ENCODE measurements at places on chromosomes 4 and X.

- DNase-seq = no peak
Observed at GRCh38 chrX:153625271-153626024, 21.6 kb upstream of the DUSP9 start.

- DNase-seq = peak; percentile 9
Observed at GRCh38 chr4:181819946-181820345, 423.3 kb upstream of the TENM3 start.

DNA sequence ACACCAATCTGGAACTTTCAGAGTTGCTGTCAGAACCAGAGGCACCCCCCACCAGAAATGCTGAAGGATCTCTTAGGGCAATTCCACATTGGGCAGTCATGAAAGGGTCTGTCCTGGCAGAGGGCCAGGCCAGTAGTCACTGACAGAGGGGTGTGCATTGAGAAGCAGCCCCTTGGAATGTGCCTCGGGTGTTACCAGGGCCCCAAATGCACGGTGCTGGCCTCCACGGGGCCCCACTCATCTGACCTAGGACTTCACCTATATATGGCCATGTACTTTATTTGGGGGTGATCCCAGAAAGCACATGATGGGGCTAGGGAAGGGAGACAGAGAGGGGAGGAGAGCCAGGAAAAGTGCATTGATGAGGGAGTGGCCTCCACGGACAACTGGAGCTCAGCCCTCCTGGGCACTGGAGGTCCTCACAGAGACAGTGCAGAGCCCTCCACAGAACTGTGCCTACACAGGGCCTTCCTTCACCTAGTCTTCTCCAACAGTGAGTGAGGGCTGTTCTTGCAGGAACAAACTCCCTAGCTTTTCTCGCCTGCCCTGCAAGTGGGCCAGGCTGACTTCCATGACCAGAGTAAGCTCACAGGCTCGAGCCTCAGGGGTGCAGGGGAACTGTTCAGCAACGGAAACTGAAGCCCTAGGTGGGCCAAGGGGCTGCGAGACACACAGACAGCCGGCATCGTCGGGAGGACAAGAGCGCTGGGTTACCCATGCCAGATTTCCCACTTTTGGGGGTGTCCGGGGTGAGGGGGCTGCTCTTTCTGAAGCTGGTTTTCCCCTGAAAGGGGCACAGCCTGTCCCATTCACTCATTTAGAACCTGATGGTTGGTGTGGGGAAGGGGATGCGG is 136.2 kb downstream of the HMX1 start:
- no peak for DNase-seq

DNA sequence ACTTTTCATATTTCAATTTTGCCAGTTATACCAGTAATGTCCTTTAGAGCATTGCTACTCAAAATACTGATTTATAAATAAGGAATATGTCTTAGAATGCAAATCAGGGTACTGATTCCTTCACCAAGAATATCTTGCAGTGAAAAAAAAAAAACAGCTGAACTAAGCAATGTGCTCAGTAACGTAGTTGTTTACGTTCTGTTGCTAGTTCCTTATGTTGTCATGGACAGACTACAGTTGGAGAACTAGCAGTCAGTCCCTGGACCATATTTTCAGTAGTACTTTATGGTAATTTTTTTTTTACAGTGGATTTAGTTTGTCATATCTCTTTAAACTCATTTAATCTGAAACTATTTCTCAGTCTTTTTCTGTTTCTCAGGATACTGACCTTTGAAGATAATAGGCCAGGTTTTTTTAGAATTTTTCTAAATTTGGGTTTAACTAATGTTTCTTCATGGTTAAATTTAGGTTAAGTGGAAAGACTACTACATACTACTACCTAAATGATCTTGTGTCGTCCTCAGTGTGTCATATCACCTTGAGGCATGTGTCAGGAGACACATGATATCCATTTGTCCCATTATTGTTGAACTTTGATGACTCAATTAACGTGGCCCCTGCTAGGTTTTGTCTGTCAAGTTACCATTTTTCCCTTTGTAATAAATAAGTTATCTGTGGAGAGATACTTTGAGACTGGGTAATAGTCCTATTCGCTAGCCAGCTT is 21.0 kb downstream of the SMARCAD1 start:
- no peak for DNase-seq

DNA sequence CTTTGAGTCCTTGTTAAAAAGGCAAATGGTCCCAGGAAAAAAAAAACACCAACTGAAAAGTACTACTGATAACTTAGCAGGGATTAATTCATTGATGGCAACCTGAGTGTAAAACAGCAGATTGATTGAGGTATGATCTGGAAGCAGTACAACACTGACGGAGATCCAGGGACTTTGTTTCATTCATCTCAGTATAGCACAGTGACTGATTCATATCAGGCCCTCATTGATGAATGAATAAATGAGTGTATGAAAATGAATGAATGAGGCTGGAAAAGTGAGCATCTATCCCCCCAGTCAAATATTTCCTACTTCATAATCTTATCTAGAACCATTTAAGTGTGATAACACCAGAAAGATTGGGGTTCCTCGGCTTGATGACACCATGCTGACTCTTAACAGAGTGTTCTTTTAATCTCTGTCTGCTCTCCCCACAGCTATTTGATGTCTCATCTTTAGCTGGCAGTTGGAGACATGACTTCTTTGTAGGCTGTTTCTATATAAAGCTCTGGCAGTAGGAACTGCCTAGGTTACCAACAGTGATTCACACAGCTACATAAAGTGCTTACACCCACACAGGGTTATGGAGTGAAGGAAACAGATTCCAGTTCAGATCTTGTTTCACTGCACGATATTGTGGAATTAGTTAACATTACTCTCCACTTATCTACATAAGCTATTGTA is 18.6 kb upstream of the RNF128 start:
- DNase-seq = no peak

GRCh38 chr4:171812665-171813525 is at the start of gene GALNTL6:
Gene GALNTL6, plus strand, starts transcription at chr4:171813404.
- DNase-seq = no peak

- DNase-seq = no peak
Observed at GRCh38 chrX:153516073-153516472, 1.4 kb upstream of the ATP2B3 start.

- no peak for DNase-seq
Observed at GRCh38 chr4:15349531-15349935, 78.3 kb upstream of the C1QTNF7 start.

DNA sequence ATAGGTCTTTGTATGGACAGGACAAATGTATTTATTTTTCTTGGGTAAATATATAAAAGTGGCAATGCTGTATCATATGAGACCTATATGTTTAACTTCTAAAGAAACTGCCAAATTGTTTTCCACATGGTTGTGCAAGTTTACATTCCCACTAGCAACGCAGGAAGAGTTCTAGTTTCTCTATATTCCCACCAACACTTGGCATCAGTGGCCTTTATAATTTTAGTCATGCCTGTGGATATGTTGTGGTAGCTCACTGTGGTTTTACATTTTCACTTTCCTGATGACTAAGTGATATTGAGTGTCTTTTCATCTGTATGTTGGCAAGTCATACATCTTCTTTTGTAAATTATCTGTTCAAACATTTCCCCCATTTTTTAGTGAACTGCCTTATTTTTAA is 126.0 kb downstream of the EMCN start:
- DNase-seq = no peak

DNA sequence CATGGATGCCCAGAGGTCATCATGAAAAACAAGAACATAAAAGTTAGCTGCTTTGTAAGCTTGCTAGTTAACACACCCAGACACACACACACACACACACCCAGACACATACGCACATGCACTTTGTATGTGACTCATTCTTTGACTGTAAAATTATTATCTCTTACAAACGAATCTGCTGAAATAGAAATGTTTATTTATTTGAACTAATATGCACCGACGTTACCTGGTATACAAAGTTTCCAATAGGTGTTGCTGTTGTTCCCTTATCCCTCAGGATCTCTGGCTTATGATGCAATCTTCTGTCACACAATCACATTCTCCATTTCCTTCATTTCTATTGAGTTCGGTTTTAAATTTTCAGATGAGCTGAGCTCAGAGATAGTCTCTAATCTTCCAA is 209.3 kb downstream of the PTTG2 start:
- no peak for DNase-seq

DNA sequence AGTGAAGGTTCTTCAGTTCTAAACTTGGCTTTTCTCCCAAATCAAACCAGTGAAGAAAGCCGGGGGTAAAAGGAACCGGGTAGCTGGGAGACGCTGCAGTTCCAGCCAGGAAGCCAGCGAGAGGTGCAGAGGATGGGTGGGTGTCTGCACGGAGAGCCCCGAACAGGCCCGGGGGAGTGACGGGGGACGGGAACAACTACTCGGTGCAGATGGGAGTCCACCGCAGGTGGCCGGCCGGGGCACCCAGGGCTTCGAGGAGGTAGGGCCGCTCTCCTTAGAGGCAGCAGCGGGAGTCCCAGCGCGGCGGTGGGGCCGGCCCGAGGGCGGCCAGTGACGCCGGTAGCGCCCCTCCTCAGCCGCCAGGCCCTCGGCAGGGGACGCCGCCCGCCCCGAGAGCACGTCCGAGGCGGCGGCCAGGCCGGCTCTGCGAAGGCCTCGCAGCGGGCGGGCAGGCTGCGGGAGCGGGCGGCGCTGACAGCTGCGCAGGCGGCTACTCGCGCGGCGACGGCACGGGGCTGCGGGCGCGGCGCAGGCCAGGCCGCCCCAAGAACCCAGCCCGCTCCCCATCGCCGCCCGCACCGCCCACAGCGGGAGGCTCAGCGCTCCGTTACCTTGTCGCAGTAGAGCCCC is 449 bp downstream of the FBXL5 start:
- DNase-seq = no peak

DNA sequence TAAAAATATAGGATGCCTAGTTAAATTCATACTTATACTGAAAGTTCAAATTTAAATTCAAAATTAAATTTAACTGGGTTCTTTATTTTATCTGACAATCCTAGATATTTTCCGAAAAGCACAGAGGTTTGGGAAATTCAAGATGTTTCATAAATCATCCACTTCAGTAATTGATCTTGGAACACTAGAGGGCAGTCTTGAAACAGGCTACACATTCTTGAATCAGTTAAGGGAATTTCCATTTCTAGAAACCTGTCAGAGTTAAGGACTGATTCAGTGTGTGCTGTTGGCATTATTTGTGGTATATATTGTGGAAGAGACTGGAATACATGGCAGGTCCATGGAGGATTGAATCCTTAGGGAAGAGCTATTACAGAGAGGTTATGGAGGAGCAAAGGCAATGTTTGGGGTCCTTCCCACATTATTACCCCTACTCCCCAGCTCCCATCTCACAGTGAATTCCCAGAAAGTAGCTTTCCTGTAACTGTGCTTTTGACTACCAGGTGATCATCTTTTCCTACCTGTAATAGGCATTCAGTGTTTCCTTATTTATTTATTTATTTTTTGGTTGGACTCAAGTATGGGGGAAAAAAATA is 92.9 kb downstream of the EGF start:
- DNase-seq = peak; percentile 11

DNA sequence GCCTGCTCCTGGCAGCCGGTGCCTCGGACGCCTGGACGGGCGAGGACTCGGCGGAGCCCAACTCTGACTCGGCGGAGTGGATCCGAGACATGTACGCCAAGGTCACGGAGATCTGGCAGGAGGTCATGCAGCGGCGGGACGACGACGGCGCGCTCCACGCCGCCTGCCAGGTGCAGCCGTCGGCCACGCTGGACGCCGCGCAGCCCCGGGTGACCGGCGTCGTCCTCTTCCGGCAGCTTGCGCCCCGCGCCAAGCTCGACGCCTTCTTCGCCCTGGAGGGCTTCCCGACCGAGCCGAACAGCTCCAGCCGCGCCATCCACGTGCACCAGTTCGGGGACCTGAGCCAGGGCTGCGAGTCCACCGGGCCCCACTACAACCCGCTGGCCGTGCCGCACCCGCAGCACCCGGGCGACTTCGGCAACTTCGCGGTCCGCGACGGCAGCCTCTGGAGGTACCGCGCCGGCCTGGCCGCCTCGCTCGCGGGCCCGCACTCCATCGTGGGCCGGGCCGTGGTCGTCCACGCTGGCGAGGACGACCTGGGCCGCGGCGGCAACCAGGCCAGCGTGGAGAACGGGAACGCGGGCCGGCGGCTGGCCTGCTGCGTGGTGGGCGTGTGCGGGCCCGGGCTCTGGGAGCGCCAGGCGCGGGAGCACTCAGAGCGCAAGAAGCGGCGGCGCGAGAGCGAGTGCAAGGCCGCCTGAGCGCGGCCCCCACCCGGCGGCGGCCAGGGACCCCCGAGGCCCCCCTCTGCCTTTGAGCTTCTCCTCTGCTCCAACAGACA is 4.4 kb downstream of the SOD3 start:
- no peak for DNase-seq

Measured in NCI-H774 (cell line).